ENCODE measurements at places on chromosomes 11 and 22.

DNA sequence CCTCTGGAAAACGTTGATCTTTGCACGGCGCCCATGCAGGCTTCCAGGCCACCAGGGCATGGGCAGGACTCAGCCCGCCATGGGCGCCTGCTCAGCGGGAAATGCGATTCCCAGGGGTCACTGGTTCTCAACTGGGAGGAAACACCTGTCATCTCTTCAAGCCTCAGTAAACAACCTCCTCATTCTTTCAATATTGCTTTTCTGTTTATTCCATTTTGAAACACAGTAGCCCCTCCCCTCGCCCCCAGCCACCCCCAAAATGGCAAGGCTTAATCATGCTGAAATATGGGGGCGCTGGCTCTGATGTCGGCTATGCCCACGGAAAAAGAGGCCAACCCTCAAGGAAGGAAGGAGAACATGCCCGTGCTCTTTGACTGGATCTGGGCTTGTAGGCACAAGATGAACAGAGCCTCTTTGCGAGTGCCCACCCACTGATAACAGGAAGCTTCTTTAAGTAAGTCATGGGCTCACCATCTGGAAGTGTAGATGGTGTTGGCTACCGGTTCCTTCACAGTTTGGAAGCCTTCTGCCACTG lies 594 bp upstream of the POU2AF1 start:
- DNase-seq: no peak
- no peak overlapping the region for H3K27ac ChIP-seq
- no peaks in the 10 kb centered on the region for H3K36me3 ChIP-seq
- H3K4me1 ChIP-seq: peaks cover 14% of the 10 kb centered on the region

GRCh38 chr11:121318848-121319834 lies 26.6 kb downstream of the SC5D start:
- H3K4me1 ChIP-seq: no peaks in the 10 kb centered on the region
- peak; percentile 14 for DNase-seq
- H3K27me3 ChIP-seq: no peaks in the 10 kb centered on the region
- H3K4me3 ChIP-seq: no peak overlapping the region
- H3K36me3 ChIP-seq: no peaks in the 10 kb centered on the region
- H3K27ac ChIP-seq: no peak overlapping the region

DNA sequence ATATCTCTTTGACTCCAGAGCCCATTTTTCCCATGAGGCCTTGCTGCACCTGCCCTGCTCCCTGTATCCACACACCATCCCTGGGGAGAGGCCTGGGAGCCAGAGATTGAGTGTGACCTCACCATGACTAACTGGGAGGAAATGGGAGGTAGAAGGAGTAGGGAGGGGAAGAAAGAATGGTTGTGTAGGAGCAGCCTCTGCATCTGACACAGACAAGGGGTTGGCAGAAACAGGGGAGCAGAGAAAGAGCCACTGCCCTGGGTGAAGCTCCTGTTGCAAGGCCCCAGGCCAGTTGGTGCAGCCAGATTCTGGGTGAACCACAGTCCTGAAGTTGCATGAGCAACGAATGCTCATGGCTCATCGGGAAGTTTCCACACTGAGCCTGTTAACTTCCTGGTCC lies 32.4 kb downstream of the POU2F3 start:
- no peaks in the 10 kb centered on the region for H3K36me3 ChIP-seq
- H3K27me3 ChIP-seq: peaks cover 8% of the 10 kb centered on the region
- DNase-seq: no peak
- no peaks in the 10 kb centered on the region for H3K4me1 ChIP-seq
- H3K4me3 ChIP-seq: no peak overlapping the region

- no peak overlapping the region for H3K27ac ChIP-seq
- no peaks in the 10 kb centered on the region for H3K36me3 ChIP-seq
- no peak for DNase-seq
Observed at GRCh38 chr11:10762913-10763421, 11.9 kb downstream of the CTR9 start.

- no peaks in the 10 kb centered on the region for H3K36me3 ChIP-seq
- no peak overlapping the region for H3K27ac ChIP-seq
- peaks cover 71% of the 10 kb centered on the region for H3K27me3 ChIP-seq
- no peak overlapping the region for H3K4me3 ChIP-seq
- peaks cover 31% of the 10 kb centered on the region for H3K4me1 ChIP-seq
Observed at GRCh38 chr11:70070706-70071105, 7.4 kb upstream of the ANO1 start.

DNA sequence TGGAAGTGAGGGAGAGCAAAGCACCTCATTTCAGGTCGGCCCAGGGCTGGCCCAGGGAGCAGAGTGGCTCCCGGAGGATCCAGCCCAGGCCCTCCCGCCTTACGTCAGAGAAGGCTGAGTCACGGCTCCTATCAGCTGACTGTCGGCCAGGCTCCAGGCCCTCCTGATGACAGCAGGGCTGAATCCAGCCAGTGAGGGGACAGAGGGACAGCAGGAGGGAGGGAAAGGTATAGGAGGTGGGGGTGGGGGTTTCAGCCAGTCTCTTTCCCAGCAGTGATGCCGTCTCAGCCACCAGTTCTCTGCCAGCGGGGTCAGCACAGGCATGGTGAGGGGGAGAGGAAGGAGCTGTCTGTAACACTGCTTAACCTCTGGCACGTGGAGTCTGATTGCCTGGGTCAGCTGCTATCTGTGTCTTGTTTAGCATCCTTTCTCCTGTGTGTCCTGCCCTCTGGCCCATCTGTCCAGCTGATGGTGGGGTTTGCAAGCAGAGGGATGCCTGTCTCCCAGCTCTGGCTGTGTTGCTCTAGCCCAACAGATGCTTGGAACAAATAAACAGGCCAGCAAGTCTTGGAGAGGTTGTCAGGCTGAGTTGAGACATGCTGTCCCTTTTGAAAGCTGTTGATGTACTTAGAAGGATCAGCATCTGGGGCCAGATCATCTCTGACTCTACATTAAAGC lies 74.0 kb downstream of the ADAMTS15 start:
- H3K36me3 ChIP-seq: no peaks in the 10 kb centered on the region
- peak; percentile 91 for DNase-seq
- H3K27ac ChIP-seq: peak overlapping the region; percentile 83
- no peaks in the 10 kb centered on the region for H3K27me3 ChIP-seq
- peaks cover 28% of the 10 kb centered on the region for H3K4me1 ChIP-seq

DNA sequence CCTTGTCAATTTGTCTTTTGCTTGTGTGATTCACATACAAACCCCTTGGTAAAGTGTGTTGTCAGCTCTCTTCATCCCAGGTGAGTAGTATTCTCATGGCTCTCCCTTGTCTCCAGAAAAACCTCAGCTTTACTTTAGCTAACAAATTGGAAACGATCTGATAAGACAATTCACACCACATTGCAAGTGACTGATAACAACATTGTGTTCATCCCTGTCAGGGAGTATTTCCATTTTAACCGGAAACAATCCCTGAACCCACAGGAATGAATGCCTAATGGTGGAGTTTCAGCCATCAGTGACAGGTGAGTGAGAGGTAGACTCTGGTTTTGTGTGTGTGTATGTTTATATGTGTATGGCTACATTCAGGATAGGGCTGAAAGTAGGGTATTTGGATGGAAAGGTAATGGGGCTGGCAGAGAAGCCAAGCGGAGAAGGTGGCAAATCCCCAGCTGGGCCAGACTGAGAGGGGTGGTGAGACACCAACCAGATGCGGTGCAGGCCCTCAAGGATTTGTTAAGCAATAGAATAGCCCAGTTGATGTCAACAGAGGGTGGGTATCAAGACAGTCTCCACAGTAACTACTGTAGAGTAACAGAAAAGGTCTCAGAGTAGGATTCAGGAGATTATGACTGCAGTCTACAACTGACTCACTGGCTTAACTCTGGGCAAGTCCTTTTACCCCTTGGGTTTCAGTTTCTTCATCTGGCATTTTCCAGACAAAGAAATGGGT lies 7.6 kb downstream of the LRRC51 start:
- no peak for DNase-seq
- no peaks in the 10 kb centered on the region for H3K36me3 ChIP-seq
- no peak overlapping the region for H3K27ac ChIP-seq
- H3K4me1 ChIP-seq: peaks cover 12% of the 10 kb centered on the region

DNA sequence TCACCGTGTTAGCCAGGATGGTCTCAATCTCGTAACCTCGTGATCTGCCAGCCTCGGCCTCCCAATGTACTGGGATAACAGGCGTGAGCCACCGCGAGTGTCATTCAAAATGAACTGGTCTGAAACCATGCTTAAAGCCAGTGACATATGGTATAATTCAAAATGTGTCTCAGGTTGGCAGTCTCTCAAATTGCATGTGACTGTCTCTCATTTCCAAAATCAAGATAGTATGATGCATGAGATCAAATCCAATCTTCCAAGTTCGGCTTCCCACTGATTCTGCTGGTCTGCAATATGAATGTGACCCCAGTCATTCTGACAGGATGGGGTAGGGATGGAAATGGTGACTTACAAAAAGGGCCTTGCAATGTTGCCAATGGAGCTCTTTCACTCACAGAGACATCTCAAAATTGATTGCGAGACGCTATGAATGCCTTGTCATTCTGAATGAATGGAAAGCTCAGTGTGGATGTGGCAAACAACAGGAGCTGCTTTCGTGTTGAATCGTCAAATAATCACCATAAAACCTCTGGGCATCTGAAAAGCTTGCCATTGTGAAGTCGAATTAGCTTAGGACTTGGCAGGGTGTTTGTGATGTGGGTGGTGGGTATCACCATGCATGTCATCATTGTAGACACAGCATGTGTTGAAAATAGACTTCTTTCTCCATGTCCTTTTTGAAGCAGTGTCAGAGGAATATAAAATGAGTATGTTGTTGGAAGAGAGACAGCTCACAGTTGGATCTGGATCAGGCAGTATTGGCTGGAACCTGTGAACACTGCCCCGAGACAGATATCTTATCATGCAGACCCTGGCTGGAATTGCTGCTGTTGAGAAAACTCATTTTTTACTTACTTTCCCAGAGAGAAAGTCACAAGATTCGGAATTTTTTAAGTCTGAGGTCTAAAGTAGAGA lies 12.2 kb downstream of the SLN start:
- DNase-seq: no peak
- peaks cover 3% of the 10 kb centered on the region for H3K4me1 ChIP-seq
- H3K27me3 ChIP-seq: peaks cover 3% of the 10 kb centered on the region
- H3K27ac ChIP-seq: no peak overlapping the region

GRCh38 chr11:133524488-133524887 lies 7.8 kb downstream of the OPCML start:
- peaks cover 8% of the 10 kb centered on the region for H3K27me3 ChIP-seq
- DNase-seq: no peak
- no peak overlapping the region for H3K4me3 ChIP-seq

Data from heart right ventricle (tissue), 16 donors.